Fibroblast of villous mesenchyme (primary cell): ENCODE measurements at places on chromosomes 2 and 18. TPM values are rescaled to one million over a fixed set of nuclear protein-coding genes. Genes with fewer than 3 reads are reported as not detected.
A peak's percentile ranks its signal among the peaks of the same experiment; 100 is the strongest.

DNA sequence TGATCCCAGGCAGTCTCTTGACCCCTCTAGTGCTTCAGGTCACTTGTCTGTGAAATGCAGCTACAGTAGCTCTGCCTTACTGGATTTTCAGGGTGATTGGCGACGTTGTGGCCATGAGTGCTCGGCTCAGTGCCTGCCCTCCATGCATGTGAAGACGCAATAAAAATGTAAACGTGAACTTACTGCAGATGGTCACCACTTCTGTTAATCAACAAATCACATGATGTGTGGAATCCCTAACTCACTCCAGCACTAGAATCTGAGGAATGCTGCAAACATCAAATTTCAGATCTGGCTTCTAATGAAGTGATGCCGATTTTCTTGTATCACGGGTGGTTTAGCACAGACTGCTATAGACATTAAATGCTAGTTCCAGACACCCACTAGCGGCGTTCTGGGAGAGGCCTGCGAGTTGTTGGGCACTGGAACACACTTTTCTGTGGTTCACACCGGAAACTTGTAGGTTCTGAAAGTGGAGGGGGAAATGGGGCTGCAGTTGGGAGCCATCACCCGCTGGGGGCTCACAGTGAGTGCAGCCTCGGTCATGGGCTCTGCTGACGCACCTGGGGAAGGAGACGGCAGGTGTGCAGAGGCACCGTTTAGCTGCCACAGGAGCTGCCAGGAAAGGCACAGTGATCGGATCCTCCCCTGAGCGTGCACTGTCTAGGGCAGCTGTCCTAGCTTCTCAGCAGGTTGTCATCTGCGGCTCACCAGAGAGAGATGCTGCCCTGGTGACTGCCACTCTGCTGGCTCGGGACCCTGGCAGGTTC is 6.5 kb downstream of the CNDP1 start:
- peak; percentile 17 for DNase-seq

DNA sequence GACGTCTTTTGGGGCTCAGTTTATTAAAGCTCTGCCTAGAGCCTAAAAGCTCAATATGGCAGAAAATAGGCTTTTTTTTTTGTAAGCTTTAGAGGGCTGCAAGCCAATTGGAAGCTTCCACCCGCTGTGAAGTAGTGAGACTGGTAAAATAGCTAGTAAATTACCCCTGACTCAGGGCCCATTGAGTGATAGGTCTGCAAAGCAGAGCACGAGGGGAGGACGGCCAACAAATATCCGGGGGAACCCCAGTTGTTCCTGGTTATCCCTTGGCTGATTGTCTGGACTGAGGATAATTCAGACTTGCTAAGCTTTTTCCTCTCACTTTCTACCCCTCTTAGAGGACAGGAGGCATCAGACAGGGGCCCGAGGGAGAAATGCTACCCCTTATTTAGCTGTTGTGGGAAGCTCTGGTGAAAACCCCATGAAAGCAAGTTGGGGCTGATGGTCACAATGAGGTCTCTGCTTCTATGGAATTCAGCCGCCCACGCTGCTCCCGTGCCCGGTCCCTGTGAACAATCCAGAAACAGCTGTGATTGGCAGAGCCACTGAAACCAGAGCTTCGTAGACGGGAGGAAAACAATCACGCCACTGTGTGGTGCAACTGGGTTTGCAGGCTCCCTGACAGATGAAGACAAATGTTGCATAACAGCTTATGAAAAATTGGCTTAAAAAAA is 141.9 kb upstream of the LGALSL start:
- DNase-seq: peak; percentile 87

GRCh38 chr2:163462993-163463392 is 272.8 kb downstream of the FIGN start:
- no peak for DNase-seq

MEP1B gene
- total RNA-seq: under 0.01 and 0.64 TPM in 2 replicates

CIB4 gene
- not detected in 2 replicates for total RNA-seq

DNA sequence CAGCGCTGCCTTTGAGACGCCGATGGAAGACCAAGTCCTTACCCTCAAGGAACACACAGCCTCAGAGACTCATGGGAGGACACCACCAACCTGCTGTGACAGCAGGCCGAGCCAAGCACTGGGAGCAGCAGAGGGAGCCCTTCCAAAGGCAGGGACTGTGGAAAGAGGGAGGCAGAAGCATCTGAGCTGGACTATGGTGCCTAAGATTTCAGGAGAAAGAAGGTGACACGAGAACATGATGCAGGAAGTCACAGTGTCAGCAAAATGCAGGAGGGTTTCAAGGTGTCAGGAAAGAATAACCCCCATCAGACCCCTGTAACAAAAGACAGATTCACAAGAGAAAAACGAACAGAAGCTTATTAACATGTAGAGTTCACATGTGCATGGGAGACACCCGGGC is 24.2 kb upstream of the COX7A2L start:
- peak; percentile 19 for DNase-seq

GRCh38 chr18:74731097-74731496 is 133.4 kb downstream of the ZNF407 start:
- DNase-seq: peak; percentile 51

DNA sequence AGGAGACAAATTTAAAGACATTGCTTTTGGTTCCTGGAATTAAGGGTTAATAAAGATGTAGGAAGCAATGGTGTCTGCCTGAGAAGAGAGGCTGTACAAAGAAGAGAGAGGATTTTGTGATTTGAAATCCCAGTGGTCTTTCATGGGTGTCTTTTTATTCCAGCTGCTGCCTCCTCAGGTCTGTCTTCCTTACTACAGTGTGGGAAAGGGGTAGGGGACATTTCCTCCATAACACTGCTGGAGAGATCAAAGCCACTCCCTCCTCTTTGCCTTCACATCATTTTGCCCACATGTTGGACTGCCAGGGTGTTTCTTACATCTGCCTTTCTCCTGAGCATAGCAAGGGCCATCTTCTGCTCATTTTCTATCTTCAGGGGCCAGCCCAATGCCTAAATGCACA is 348.5 kb downstream of the EN1 start:
- no peak for DNase-seq

ZNF519 gene
- total RNA-seq: 6.0 and 8.7 TPM in 2 replicates

RNF138 gene
- 26.7 and 35.4 TPM in 2 replicates for total RNA-seq

DNA sequence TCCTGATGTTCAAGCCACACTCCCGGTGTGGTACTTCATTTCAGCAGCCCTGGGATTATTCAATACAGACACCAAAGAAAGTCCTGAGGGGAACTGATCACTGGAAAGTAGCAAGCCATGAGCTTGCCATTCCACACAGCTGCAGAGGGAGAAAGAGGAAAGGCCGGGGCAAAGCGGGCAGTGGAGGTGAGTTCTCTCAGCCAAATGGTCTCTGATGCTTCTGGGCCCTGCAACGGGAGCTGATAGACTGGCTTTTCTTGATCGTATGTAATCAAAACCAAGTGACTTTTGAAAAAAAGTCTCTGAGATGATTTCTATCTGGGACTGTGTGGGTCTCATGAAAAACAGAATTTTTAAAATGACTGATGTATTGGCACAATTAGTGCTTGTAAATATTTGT is 152.9 kb downstream of the ALPK2 start:
- no peak for DNase-seq

DNA sequence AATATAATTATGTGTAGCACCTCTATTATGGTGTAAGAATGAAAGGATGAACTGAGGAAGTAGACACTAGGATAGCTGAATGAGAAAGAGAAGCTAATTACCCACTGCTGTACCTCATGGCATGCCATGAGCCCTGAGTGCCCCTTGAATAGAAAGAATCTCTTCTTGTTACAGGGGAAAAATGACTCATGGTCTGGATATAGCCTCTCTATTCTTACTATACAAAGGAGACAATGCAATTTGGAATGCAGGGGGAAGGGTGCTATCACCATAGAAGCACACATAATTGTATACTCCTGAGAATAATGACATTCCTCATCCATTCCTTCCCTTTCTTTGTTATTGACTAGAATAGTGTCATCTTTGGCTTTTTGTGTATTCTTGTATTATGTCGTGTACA is 385.2 kb downstream of the CDH7 start:
- no peak for DNase-seq

DNA sequence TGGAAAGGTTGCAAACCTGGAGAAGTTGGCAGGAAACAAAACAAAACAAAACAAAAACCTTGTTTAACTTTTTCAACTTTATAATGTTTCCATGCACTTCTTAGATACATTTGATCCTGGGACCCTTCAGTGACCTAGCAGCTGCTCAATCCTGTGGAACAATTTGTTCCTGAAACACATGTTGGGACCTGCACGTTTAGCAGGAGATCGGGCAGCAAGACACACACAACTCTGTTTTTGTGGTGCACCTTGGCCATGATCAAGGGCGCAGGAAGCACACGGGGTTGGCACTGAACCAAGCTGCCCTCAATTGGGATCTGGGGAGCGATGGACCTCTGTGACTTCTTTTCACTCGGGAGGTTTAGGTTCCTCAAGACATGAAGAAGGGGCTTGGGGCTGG is 268.7 kb downstream of the LOXHD1 start:
- no peak for DNase-seq

DNA sequence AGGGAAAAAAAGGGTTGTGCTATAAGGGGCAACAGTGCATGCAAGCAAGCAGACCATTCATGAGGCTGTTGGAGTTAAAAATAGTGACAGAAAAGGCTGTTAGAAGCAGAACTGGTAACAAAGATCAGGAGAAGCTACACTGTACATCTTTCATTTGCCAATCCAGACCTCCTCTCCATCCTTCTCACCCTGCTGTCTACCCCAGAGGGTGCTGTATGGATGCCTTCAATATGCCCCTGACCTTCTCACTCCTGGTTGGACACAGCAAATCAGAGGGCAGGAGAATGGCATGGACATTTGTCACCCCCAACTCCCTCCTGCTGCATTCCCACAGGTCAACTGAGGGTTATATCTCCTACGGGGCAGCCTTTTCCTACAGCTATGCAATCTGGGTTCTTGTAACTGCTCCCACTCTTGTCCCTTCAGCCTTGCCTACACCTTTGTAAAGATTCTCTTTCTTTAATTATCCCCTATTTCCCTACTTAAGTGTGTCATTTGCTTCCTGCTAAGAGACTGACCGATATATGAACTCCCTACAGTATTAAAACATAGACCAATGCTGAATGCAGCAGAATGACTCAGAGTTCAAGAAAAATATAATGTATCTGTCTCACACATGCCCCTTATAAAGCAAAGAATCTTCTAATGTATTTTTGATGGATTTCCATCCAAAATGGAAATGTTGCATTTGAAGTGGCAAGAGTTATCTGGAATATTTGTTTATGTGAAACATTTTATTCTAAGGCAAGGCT is 169.2 kb upstream of the NCKAP5 start:
- no peak for DNase-seq

EML6 gene
- 0.32 and 1.3 TPM in 2 replicates for total RNA-seq

STON1 gene
- total RNA-seq: 15.5 and 25.0 TPM in 2 replicates

- no peak for DNase-seq
Measured at GRCh38 chr2:107320881-107321280, 434.9 kb upstream of the ST6GAL2 start.

IL1R2 gene
- total RNA-seq: 0.32 TPM in 1 of 2 replicates, not detected in the other

GRCh38 chr2:30231996-30232800 is 864 bp downstream of the LBH start:
- peak; percentile 30 for DNase-seq

DNA sequence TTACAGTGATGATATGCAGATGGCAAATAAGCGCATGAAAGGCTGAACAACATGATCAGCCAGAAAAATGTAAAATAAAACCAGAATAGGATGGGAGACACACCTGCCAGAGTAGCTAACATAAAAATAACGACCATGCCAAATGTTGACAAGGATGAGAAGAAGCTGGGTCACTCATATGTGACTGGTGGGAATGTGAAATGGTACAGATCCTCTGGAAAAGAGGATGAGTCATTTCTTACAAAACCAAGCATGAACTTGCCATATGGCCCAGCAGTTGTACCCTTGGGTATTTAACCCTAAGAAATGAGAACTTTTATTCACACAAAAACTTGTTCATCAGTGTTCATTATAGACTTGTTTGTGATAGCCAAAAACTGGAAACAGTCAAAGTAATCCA is 143.8 kb downstream of the SH3BP4 start:
- peak; percentile 38 for DNase-seq

DNA sequence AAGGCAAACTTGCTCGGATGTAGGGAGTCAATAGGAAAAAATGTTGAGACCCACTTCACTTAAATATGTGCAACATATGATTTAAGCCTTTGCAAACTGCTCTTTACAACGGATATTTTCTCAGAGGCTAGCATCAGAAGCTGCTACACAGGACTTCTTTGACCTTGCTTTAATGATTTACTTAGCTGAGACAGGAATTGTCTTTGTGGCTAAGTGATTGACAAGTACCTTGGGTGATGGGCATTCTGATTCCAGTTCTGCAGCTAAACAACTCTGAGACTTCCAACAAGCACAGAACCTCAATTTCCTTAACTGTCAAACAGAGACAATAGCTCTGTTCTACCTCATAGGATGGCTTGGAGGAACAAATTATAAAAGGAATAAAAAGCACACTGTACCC is 150.2 kb downstream of the NCKAP5 start:
- DNase-seq: no peak

VIL1 gene
- under 0.01 TPM in 1 of 2 replicates, not detected in the other for total RNA-seq

DNA sequence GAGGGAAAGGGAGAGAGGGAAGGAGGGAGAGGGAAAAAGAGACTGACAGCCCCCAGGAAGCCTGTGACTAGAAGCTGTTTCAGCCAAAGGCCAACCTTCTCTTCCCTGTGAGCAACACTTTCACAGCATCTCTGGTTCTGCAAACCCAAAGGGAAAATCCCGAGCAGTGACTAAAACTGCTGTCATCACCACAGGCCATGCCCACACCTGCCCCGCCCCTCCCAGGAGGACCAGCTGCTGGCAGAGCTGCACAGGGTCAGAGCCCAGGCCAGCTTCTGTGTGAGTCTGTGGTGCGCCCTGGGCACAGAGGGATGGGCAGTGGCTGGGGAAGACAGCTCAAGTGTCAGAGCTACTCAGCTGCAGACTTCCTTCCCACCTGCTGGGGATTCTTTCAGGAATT is 64.9 kb upstream of the OTOS start:
- peak; percentile 4 for DNase-seq
